T-helper 2 cell (primary cell): ENCODE measurements at places on chromosomes 7 and 10.

DNA sequence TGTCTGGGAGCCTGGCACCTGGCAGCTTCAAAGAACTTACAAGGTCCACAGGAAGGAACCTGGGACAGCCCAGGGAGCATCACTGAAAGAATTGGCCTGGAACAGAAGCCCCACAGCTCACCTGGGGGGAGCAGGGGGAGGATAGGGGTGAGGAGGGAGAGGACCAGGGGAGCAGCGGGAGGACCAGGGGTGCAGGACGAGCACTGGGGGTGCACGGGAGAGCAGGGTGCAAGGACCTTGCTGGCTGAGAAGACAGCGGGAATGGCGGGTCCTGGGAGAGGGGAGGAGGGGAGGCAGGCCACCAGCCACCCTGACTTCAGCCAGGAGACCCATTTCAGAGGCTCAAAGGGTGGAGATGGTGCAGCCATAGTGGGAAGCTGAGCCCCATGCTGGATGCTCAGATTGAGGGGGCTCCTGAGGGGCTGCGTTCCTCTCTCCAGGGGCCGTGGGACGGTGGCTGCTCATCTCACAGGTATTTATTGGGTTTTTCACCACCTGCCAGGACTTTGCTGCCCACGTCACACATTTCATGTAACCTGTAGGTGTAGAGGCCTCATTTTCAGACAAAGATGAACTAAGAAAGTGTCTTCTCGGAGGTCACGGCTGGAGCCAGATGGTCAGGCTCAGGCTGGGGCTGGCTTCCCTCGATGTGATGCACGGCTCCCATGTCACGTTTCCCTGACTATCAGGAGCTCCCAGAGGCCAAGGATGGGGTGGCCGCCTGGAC is 110.1 kb downstream of the WDR37 start:
- DNase-seq: no peak

GRCh38 chr7:46763344-46763743 is 818.6 kb downstream of the TNS3 start:
- DNase-seq: no peak

DNA sequence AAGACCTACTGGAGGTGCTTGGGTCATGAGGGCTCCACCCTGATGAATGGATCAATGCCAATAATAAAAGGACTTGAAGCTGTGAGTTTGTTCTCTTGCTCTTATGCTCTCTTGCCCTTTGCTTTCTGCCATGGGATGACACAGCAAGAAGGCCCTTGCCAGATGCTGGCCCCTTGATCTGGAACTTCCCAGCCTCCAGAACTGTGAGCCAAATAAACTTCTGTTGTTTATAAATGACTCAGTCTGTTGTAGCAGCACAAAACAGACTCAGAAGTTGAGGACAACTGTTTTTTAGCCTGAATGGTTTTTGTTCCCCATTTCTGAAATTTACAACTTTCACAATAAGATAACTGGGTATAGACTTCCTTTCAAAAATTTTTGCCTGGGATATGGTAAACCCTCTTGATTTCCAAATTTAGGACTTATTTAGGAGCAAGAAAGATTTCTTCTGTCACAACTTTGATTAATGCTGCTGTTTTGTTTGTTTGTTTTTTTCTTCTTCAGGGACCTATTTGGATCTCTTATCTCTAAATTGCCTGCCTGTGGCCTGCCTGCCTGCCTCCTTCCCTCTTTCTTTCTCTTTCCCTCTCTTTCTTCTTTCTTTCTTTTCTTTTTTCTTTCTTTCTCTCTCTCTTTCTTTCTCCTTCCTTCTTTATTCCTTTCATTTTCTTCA is 12.1 kb downstream of the ENTPD1 start:
- DNase-seq: no peak

GRCh38 chr7:156781972-156782371 is 111.0 kb downstream of the LMBR1 start:
- DNase-seq: no peak

DNA sequence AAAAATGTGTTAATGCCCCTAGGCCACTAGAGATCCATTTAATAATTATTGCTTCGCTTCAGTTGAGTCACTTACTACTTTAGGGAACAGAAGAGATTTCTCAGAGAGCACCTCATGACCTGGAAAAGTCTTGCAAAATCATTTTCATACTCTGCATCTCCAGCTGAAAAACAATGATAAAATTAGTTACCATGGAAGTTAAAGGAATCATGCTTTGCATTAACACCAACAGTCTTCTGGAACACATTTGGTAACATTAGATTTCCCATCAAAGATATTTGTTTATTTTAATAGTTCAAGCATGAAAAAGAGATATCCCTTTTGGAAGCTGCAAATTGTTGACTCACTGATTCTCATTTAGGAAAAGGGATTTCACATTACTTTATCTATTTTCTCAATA is 1.8 kb upstream of the STEAP2 start:
- DNase-seq: no peak
